ENCODE measurements at places on chromosomes 2 and 18. TPM values are rescaled to one million over a fixed set of nuclear protein-coding genes. Genes with fewer than 3 reads are reported as not detected.

The ST6GAL2 gene
- not detected for total RNA-seq

GRCh38 chr2:165891345-165891744 is 62.2 kb downstream of the TTC21B start:
- DNase-seq, result no peak

- DNase-seq, result no peak
These were observed 96.2 kb upstream of the RMP24 start for GRCh38 chr18:35876243-35876642.

The SNTG2 gene
- total RNA-seq, result 2.5 TPM

DNA sequence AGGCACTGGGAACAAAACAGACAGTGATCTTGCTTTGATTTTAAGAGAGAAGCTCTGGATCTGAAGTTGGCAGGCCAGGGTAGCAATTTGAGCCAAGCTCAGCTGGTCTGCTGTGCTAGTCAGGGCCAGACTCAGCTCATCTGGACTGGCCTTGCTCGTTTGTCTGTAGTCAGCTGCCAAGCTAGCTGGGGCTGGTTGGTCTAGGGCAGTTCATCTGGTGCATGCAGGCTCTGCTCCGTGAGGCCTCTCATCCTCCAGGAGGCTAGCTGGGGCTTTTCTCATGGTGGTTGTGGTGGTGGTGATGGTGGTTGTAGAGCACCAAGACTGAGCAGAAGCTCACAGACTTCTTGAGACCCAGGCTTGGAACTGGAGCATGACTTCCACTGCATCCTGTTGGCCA is 10.3 kb downstream of the FBLN7 start:
- no peak for DNase-seq

The GRHL1 gene
- total RNA-seq, result 0.57 TPM

GRCh38 chr2:207394812-207395534 is 134.8 kb upstream of the CREB1 start:
- DNase-seq, result no peak

The ERICH2 gene
- total RNA-seq, result not detected

GRCh38 chr18:12701161-12701560 is 1.4 kb downstream of the CEP76 start:
- no peak for DNase-seq

DNA sequence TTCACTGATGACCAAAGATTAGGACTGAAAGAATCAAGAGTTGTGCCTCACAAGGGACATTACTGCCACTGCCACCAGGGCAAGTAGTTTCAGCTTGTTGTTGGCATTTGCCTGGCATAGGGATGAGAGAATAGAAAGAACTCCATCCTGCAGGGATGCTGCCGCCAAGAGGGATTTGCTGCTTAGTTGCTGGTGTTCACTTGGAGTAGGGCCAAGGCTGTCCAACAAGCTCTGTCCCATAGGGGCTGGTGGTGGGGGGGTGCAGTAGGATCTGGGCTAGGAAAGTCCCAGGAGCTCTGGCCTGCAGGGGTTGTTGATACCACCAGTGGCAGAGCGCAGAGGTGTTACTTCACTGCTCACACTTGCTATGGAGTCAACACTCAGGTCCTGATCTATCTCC is 84.9 kb upstream of the MGAT4A start:
- no peak for DNase-seq

DNA sequence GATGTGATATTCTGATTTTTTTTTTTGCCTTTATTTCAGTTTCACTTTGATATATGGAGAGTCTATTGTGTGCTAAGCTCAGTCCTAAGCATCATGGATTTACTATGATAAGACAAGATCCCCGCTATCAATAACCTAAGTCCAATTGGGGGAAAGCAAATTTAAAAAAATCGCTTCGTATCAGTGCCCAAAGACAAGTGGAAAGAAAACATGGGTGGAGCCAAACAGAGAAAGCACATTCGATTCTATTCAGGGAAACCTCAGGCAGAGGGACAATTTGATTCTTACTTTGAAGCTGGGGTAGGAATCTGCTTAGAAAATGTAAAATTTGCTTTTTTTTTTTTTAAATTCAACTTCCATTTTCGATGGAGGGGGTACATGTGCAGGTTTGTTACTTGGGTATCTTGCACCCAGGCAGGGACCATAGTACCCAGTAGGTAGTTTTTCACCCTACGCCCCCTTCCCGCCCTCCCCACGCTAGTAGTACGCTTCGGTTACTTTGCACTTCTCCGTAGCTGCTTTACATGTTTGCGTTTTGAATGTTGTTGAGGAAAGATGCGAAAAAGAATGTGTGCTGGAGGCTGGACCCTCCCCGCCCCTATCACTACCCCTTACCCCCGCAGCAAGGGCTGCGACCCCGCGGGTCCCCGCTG is 12.4 kb downstream of the KIF5C start:
- no peak for DNase-seq

DNA sequence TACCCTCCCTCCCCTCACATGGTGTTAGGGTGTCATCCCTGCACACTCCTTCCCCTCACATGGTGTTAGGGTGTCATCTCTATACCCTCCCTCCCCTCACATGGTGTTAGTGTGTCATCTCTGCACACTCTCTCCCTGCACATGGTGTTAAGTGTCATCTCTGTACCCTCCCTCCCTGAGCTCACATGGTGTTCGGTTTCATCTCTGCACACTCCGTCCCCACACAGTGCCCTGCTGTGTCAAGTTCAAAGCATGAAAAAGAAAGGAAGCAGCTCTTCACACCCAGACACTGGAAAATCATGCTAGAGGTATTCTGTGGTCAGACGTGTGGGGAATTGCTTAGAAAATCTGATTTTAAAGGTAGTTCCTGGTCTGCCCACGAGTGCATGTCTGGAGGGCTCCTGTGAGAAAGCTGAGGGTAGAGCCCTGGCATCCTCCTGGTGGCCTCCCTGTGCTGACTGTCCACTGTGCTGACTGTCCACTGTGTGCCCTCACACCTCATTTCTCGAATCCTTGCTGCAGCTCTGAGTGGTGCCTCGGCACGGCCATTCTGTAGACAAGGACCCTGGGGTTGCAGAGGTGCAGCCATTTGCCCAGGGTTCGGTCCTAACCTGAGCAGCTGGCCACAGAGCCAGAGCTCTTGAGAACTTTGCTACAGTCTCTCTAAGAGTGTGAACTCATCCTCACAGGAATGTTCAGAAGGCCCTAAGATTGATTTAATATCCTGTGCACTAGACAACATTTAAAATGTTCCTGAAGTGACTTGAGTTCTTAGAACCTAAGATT is 69.1 kb upstream of the NFATC1 start:
- no peak for DNase-seq

DNA sequence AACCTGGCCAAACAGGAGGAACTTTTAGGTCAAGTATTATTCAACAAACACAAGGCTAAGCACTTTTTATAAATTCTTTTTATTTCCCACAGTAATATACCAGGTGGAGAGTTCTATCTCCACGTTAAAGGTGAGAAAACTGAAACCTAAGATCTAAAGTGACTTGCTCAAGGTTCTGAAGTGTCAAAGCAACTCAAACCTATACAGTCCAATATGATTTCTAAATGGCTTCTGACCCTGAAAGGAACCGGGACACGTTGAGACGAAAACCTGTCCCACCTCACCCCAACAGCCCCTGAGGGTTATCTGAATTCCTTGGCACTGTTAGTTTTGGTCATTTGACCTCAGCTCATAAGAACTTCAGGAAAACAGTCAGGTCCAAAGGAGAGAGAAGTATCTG is 814.5 kb upstream of the LRATD1 start:
- DNase-seq, result no peak

The HOXD1 gene
- total RNA-seq, result not detected

DNA sequence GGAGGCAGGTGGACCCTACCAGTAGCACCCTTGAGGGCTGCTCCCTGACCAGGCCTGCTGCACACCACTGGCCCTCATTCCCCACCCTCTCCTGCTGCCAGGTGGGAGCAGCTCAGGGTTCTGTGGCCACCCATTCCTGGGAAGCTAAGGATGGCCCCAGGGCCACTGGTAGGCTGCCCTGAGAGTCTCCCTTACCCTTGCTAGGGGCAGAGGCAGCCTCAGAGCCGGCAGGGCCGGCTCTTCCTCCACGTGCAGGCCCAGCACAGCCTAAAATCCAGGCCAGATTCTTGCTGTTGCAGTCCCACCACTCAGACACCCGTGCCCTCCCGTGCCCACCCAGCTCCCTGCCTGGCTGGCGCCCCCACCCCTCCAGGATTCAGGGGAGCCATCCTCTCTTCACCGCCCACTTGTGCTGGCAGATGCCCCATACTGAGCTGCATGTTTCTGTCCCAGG is 199.0 kb downstream of the EIPR1 start:
- no peak for DNase-seq

- DNase-seq, result peak; percentile 12
These were observed 25.3 kb downstream of the LAMA3 start for GRCh38 chr18:23714576-23714975.

DNA sequence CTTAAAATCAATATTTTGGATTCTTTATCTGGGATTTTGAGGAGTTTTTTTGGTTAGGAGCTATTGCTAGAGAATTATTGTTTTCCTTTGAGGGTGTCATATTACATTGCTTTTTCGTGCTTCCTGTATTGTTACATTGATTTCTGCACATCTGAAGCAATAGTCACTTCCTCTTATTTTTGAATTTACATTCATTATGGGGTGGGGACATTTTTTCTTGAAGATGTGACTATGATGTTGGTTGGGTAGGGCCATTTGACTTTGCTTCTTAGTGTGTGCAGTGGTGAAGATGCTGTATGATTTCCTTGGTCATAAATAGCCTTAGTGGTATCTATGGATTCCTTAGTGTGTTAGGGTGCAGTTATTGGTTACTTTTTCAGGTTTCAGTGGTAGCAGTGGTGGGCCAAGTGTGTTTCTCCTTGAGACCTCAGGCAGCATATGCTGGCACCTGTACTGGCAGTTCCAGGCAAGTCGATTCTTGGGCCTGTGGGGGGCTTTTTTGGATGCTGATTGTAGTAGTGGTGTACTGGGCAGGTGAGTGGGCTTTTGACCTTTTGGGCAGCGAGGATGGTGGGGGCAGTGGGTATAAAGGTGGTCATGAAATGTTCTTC is 61.8 kb downstream of the ARHGAP25 start:
- no peak for DNase-seq

The CCDC85A gene
- total RNA-seq, result not detected

The SLC4A3 gene
- total RNA-seq, result not detected

GRCh38 chr2:204078003-204078698 is 141.6 kb downstream of the ICOS start:
- DNase-seq, result no peak

- DNase-seq, result no peak
These were observed 20.9 kb upstream of the LMAN1 start for GRCh38 chr18:59379772-59380522.

DNA sequence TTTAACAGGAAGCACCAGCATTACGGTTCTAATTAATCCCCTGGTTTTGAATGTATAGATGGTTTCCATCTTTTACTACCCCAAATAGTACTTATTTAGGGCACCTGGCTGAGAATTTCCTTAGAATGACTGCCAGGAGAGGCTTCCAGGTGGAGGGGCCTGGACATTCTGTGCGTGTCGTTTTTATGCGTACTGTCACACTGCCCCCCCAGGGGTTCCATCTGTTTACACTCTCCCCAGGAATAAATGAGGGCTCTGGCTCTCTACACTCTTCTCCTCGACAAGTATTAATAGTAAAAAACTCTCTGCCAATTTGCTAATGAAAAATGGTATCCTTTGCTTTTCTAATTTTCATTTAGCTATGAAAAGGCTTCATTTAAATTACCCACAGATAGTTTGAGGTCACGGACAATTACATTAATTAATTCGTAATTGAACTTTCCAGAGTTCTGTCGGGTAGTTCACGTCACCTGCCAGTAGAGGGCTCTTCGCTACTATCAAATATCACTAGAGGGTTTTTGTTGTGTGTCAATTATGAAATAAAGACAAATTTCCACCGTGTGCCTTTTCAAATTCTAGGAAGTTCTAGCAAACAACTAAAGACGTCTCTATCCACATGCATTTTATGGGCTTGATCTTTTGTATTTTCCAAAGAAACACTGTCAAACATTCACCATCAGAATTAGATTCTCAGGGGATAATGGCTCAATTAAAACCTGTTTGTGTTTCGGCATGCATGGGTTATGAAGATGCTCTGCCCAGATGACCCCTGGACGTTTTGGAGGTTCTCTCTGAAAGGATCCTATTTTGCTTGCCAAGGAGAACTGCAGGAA is 88.8 kb upstream of the ASB18 start:
- peak; percentile 41 for DNase-seq

- DNase-seq, result peak; percentile 60
These were observed 597 bp downstream of the RNF103 start for GRCh38 chr2:86623043-86623493.

- no peak for DNase-seq
These were observed 121.3 kb upstream of the NRXN1 start for GRCh38 chr2:51153236-51153635.

GRCh38 chr2:133209325-133209724 is 358.9 kb downstream of the NCKAP5 start:
- no peak for DNase-seq

DNA sequence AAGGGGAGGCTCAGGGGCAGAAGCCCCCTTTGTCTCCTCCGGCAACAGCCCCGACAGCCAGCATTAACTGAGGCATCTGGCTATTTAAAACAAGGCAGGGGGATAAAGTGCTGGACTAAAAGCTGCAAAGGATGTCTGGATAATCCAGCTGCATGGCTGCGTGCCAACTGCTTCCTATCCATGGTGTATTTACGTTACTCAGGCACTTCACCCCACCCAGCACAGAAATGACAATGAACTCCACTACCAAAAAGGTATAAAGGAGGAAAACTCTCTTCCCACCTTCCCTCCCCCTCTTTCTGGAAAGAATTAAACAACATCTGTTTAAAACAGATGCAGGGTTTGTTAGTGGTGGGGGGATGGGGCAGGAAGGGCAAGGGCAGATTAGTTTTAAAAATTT is 82.5 kb downstream of the SPRED2 start:
- DNase-seq, result no peak

DNA sequence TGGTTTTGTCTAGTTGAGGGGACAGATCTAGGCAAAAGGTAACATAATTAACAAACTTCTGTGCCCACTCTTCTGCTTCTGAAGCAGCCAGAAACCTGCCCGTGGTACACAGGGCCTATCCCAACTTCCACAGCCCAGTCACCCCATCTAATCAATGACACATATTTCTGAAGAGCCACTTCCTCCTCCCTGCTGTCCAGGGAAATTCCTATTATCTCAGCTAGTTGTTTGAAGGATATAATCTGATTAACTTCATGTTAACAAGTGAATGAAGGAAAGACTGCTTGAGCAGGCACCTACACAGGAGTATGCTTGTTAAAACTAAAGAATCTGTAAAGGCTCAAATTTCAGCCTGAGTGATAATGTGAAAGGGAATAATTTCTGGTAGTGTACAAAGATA is 61.4 kb downstream of the CCDC148 start:
- DNase-seq, result no peak

DNA sequence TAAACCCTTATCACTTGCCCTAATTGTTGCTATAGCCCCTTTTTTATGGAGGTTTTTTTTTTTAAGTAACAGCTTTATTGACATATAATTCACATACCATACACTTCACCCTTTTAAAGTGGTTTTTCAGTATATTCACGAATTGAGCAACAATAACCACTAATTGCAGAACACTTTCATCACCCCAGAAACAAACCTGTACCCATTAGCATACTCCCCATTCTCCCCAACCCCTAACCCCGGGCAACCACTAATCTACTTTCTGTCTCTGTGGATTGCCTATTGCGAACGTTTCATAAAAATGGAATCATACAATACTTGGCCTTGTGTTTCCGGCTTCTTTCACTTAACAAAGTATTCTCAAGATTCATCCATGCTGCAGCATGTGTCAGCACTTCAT is 213.6 kb downstream of the ATAD2B start:
- no peak for DNase-seq

Measured in activated CD8-positive, alpha-beta T cell treated with anti-CD3 and anti-CD28 coated beads, Interleukin-2, amount 10 ng/mL, durations not matched to agents 7 days and 5 days (primary cell).